Globus pallidus (tissue), 1 donor: ENCODE measurements at places on chromosomes 3 and 15.

DNA sequence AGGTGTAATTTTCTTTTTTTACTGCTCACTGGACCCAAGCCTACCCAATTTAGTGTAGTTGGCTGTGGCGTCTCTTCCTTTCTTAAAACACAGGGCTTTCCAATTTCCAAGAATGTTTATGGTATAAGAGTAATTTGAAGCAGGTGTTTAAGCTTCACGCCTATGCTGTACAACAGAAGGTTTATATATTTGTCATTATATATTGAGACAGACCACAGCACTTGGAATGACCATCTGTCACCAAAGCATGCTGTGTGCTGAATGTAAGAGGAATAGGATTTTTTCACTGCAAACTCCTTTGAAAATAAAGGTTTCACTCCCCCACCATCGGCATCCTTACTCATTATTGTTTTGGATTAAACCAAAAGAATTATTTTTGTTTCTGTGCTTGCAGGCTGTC lies 325.7 kb downstream of the OTOL1 start:
- no peak for DNase-seq

DNA sequence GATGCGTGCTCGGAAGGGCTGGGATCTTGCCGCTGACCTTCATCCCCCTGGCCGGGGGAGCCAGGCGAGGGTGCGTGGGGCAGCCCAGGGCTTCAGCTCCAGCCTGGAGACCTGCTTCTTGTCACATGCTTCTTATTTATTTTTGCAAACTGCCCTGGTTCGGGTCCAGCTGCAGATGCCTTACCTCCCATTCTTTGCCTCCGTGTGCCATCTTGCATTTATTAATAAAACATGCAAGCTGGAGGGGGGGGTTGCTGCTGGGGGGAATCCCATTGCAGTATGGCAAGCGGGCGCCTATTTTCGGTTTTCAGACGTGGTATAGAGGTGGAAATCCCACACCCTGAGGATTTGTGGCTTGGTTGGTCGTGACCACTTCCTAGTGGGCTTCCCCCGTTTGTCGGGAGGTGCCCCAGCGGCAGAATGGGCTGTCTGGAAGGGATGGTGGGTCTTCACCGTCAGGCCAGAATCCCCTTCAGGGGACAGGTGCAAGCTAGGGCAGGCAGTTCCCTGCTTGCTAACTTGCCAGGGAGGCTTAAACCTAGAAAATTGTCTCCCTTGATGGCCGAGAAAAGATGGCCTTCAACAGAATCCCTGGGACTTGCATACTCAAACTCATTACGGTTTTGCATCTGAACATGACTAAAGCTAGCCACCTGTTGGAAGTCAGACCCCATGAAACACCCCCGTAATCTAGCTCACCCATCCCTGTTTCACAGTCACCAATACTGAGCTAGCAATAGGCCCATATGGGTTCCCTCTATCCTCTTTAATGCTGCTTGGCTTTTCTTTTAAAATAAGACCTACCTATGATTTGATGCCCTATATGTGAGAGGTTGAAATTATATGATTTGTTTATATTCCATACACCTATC lies 569 bp downstream of the TMEM266 start:
- DNase-seq = no peak

- no peak for DNase-seq
These were observed 3.2 kb upstream of the SLC4A7 start for GRCh38 chr3:27487383-27487782.

DNA sequence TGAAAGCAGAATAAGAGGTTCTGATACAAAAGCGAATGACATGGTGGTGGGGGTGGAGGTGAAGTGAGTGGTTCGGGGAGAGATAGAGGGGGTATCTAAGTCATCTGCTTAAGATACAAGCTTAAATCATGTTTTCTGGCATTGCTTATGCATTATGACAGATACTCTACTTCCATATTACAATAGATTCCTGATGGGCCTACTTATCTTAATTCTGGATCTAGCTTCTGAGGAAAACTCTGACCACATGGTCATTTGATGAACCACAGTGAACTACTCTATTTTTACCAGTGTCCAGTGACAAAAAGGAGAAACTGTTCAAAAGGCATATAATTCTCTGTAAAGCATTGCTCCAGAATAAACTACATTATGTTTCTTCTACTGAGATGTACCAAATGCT lies 673.7 kb upstream of the CCDC54 start:
- no peak for DNase-seq

DNA sequence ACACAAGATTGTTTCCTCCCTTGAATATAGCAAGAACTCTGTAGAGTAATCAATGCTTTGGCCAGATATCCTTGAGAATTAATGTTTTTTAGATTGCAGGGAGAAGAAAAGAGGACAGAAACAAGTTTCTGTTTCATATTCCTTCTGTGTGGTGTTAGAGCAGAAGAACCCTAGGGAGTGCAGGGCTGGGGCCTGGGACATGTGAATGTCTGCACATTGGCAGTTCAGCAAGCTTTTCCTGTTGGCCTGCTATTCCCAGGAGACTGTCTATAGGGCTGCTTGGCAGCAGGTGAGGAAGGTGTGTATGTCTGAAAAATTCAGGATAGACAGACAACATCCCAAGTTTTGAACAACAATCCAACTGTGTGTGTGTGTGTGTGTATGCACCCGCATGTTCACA lies 13.6 kb upstream of the CNBP start:
- DNase-seq = no peak

- DNase-seq = no peak
These were observed 38.6 kb downstream of the ADAMTS9 start for GRCh38 chr3:64648927-64649906.
